ENCODE measurements at places on chromosomes 12 and 14. TPM values are rescaled to one million over a fixed set of nuclear protein-coding genes. Genes with fewer than 3 reads are reported as not detected.

DNA sequence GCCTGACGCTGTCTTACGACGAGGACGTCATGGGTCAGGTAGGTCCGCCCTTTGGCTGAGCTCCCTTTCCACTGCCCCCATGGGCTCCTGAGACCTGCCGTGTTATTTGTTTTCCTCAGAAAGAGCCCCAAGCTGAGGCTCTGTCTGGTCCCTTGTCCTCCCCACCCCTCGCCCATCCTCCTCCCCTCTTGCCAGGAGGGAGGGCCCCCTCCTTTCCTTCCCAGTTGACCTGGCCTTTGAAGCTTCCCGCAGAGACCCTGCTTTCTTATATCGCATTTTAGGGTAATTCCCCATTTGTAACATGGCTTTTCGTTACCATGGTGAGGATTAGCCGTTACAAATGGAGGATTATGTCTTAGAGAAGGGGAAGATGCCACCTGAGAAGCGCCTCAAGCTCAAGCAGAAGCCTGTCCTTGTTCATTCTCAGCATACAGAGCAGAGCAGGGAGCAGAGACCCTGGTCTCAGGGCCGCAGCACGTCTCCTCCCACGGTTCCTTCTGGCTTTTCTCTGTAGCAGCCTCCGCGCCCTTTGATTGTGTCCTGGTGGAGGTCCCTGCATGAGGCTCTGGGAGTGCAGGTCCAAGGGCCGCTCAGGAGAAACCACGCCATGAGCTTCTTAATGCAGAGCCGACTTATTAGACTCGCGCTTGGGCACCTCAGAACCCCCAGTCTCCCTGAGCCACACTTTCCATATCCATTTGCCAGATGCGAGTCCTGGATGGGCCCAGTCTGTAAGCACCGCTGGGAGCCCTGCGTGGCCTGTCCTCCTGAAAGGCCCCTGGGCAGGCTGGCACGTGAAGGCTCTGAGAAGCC lies 47.2 kb downstream of the UBE3B start:
- no peak for DNase-seq

DNA sequence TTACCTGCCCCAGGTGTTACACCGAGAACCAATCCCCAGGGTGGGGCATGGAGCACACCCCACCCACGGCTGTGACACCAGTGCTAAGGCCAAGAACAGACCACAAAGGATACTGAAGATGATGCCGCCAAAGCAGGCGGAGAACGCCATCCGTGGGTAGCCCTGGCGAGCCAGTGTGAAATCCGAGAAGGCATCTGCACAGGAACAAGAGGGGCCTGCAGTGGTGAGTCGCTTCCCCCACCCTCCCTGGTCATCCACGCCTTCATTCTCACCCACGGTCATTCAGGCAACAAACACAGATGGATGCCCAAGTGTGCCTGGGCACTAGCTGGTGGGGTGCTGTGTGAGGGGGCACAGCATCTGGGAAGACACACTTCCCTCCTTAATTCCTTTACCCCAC lies 28.5 kb downstream of the SLC8B1 start:
- DNase-seq = no peak

GRCh38 chr12:111185889-111186227 lies 183.0 kb downstream of the PHETA1 start:
- no peak for DNase-seq

DNA sequence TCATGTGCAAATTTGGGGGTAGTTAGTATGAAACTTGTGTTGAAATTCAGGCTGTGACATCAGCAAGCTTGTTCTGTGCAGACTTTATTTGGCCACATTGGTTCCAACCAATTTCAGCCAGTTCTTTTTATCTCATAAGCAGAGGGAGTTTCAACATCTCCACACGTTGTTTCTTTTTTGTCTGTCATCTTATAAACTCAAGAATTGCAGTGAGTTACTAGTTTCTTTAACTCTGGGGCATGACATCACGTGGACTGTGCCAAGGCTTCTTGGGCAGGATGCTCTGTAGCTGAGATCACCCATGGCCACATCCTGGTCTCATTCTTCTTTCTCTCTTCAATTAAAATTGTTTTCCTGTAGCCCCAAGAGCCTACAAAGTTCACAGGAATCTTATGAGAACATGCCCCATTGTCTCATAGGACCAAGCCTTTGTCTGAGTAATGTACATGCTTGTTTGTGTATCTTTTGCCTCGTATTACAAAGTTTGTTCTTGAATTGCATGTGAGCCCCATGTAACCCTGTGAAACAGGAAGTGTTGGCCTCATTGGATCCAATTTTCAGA lies 982.0 kb upstream of the TMEM132C start:
- DNase-seq = peak; percentile 90

DNA sequence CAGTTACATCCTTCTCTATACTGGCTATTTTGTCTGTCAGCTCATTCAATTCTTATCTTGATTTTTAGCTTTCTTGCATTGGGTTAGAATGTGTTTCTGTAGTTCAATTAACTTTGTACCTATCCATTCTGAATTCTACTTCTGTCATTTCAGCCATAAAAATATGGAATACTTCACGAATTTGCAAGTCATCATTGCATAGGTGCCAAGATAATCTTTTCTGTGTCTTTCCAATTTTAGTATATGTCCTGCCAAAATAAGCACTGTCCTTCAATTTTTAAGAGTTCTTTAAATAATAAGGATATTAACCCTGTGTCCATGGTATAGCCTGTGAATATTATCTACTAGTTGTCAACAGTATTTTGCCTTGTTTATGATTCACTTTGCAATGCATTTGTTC lies 665.7 kb upstream of the MDGA2 start:
- no peak for DNase-seq

DNA sequence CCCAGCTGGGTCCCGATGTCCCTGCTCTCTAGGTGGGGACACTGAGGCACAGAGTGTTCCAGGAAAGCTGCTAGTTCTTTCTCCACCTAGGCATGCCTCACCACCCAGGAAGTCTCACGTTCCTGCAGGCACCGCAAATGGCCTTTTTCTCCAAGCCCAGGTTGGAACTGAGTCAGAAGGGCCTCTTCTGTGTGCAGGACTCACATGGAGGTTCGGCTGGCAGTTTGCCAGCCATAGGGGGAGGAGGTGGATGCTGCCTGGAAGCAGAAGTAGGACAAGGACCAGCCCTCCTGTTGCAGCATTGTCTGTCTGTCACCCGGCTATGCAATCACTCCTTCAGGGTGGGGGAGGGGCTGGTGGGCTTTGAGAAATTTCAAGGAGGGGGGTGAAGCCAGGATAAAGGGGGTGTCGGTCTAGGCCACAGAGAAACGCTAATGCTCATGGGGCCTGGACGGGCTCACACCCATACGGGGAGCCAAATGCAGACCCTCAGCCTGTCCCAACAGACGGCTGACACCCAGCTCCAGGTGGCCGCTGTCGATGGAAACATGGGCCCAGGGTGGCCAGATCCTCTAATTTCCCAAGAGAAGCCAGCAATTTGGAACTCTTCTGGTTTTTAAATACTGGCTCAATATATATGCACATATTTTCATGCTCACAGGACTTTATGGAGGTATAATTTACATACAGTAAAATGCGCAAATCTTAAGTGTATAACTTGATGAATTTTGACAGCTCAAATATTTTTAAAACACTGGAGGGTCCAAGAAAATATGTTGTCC lies 120.5 kb downstream of the PHETA1 start:
- peak; percentile 37 for DNase-seq

Gene GRIN2B
- not detected for total RNA-seq

DNA sequence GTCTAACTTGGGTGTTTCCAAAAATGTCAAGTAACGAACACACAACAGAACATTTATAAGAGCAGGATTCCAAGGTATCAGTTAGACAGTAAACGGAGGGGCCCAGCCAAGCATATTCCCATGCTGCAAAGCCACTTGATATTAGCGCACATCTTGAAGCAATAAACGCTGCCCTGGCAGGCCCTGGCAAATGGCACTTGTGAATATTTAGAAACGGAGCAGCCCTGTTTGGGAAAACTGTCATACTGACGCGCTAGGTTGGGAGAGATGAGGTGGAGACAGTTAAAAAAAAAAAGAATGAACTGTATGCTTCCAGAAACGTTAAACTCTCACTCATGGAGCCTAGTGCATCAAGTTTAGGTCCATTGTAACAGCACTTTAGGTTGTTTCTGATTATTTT lies 9.3 kb downstream of the DGLUCY start:
- DNase-seq = no peak

DNA sequence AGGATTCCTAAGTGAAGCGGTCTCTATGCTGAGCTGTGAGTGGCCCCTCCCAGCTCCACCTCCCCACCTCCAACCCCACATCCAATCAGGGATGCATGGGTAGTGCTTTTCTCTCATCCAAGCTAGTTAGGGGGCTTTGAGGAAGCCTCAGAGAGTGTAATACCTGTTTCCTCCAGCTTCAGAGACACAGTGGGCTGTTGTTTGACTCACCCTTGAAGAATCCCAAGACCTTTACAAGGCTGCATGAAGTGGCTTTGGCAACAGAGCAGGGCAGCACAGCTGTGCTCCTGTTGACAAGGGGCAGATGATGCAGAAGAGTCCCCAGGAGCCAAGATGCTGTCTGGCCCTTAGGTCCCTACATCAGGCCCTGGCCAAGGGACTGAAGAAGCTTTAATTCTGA lies 27.1 kb upstream of the CLMN start:
- DNase-seq = peak; percentile 32

- DNase-seq = no peak
Observed at GRCh38 chr14:57863471-57863870, 2.4 kb downstream of the SLC35F4 start.

DNA sequence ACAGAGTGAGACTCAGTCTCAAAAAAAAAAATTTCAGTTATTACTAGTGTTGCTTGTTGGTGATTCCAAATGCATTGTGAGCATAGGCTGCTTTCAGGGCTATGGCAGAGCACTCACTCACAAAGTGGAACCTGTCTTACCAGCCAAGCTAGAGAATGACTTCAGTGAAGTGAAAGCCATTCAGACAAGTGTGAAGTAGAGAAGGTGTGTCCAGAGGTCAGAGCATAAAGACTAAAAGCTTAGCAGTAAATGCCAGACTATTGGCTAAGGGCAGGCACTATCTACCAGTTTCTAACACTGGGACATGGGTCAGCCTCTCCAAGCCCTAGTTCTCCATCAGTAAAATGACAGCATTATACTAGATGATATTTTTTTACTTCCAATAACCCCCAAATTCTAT lies 12.7 kb downstream of the PPP1R36 start:
- no peak for DNase-seq

DNA sequence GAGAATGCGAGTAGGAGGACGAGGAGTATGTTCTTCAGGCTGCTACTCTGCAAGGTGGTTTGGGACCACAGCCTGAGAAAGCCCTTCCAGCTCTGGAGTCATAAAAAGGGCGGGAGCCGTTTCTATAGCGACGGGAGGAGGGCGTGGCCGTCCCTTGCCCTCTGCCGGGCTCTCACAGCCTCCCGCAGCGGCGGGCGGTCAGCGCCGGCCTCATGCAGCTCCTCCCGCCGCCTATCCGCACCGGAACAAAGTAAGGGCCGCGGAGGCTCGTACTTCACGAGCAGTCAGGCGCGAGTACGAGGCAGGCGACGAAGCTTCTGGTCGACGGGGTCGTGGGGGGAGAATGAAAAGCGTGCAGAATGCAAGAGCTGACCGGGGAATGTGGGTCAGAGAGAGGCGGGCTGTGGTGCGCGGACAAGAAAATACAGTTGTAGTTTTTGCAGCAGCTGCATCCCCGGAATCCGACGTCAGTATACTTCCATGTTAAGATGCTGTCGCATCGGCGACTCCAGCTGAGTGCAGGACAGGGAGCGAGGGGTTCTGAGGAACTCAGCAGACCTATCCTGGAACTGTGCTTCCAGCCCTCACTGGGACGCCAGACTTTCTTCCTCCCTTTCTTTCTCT lies at the start of gene DYRK4:
Gene DYRK4 (plus strand): TSS at position 175 of the 624 bp plus-strand sequence. CDS start 38 bp downstream, at position 213.
- DNase-seq = no peak

GRCh38 chr12:114823724-114824123 lies 139.7 kb upstream of the TBX3 start:
- no peak for DNase-seq

Gene BRMS1L
- total RNA-seq = 5.5 TPM

DNA sequence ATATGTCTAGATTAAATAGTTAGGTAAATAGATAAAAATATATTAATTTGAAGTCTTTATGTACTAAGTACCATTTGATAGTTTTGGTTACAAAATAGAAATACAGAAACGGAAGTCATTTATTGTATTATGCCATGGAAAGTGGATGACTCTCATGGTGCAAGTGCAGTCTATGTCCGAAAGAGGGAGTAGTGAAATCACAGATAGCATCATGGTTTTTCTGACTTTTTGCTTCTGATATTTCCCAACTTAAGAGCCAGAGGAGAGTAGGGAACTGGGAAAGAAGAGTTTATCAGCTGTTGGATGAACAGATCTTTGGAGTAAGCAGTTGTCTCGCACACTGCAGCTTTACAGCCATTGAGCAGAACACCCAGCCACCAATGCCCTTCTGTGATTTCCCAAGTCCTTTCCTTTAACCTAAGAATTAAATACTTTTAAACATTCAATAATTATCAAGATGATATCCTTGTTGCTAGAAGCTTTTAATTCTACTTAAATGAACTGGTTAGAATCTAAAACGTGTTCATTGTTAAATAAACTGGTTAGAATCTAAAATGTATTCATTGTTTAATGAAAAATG lies 18.4 kb upstream of the SRGAP1 start:
- DNase-seq = peak; percentile 52

GRCh38 chr12:92927436-92928281 lies 1.4 kb downstream of the EEA1 start:
- DNase-seq = peak; percentile 78

Gene TRPV4
- 0.81 TPM for total RNA-seq

GRCh38 chr14:33081259-33081658 lies 142.6 kb downstream of the NPAS3 start:
- no peak for DNase-seq

GRCh38 chr12:70721216-70721615 lies 84.0 kb upstream of the PTPRB start:
- DNase-seq = no peak

- DNase-seq = no peak
Observed at GRCh38 chr14:21019366-21019765, 5.5 kb downstream of the NDRG2 start.

GRCh38 chr12:96233939-96234461 lies 39.8 kb downstream of the ELK3 start:
- DNase-seq = peak; percentile 82

Gene CISTR
- total RNA-seq = not detected

All from M059J (cell line).